ENCODE measurements at places on chromosomes 12 and 14.

DNA sequence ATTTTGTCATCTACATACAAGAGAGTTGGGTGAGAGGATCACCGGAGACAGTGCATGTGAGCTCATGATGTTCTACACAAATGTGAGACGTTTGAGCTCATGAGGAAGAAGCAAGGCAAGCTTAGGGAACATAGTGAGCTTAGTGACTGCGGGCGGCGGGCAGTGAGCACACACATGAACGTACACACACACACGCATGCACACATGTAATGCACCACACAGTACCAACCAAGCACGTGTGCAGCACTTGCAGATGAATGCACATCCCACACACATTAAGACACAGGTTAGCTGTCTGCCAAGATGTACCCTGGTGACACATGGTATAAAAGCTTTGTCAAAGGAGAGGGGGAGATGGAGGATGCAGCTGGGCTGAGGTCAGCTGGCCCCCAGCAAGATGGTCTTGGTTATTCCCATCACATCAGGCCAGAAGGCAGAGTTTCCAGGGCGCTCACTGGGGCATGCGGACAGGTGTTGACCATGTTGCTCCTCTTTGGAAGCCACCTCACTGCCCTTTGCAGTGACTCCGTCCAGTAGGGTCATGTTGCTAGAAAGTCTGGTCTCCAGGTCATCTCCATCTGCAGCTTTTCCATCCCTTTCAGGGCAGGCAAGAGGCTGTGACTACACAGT, 8.7 kb upstream of the CACNA2D4 start:
- no peak overlapping the region for H3K27ac ChIP-seq
- H3K36me3 ChIP-seq: no peaks in the 10 kb centered on the region
- H3K27me3 ChIP-seq: no peaks in the 10 kb centered on the region
- no peak for DNase-seq

GRCh38 chr12:108620236-108620879, 13.3 kb downstream of the SELPLG start:
- no peaks in the 10 kb centered on the region for H3K36me3 ChIP-seq
- H3K4me3 ChIP-seq: no peak overlapping the region
- no peak for DNase-seq
- H3K27me3 ChIP-seq: no peaks in the 10 kb centered on the region
- H3K4me1 ChIP-seq: no peaks in the 10 kb centered on the region
- H3K27ac ChIP-seq: no peak overlapping the region

- no peak for DNase-seq
- H3K4me3 ChIP-seq: no peak overlapping the region
- no peaks in the 10 kb centered on the region for H3K36me3 ChIP-seq
- no peak overlapping the region for H3K27ac ChIP-seq
- H3K4me1 ChIP-seq: no peaks in the 10 kb centered on the region
Observed at GRCh38 chr12:49527361-49528130, 11.3 kb upstream of the KCNH3 start.

GRCh38 chr14:56979936-56980335, 169.7 kb upstream of the OTX2 start:
- no peaks in the 10 kb centered on the region for H3K4me1 ChIP-seq
- no peaks in the 10 kb centered on the region for H3K36me3 ChIP-seq
- DNase-seq: no peak
- no peak overlapping the region for H3K27ac ChIP-seq
- no peak overlapping the region for H3K4me3 ChIP-seq
- H3K27me3 ChIP-seq: peaks cover 5% of the 10 kb centered on the region

All from breast epithelium (tissue), 4 donors.